IMR-90 (cell line): ENCODE measurements at places on chromosomes 1 and 21. TPM values are rescaled to one million over a fixed set of nuclear protein-coding genes. Genes with fewer than 3 reads are reported as not detected.
A peak's percentile ranks its signal among the peaks of the same experiment; 100 is the strongest.

GRCh38 chr21:31612894-31613785, 46.4 kb upstream of the SOD1 start:
- H3K4me3 ChIP-seq: no peak overlapping the region
- H3K4me1 ChIP-seq: no peaks in the 10 kb centered on the region
- H3K27ac ChIP-seq: no peak overlapping the region
- DNase-seq: peak; percentile 15

DNA sequence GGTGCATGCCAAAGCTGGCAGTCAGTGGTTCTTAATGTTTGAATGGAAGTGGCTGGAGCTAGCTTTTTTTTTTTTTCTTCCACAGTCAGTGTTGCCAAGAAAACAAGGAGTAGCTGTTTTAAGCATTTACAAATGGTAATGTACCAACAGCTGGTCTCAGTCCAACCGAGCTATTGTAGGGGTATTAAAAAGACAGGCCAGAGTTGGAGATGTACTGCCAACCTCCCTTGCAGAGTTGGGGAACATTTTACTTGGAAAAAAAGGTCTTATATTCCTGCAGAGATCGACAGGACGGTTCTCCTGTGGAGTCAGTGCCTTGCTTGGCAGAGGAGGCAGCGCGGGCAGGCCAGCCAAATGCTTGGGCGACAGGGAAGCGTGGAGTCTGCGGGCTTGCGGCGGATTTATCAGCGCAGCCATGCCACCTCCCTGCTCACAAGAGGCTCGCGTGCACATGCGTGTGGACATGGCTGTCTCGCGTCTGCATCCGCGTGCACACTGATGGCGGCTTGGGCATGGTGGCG, 338.1 kb downstream of the RPS6KC1 start:
- H3K36me3 ChIP-seq: no peaks in the 10 kb centered on the region
- H3K27ac ChIP-seq: no peak overlapping the region
- no peak for DNase-seq
- H3K4me1 ChIP-seq: no peaks in the 10 kb centered on the region

NBPF26 gene
- 13.1 and 15.8 TPM in 2 replicates for total RNA-seq

OR2T2 gene
- total RNA-seq: not detected in 2 replicates

RAP1GAP gene
- total RNA-seq: under 0.01 TPM in 1 of 2 replicates, not detected in the other
